ENCODE measurements at places on chromosomes 4 and X.

DNA sequence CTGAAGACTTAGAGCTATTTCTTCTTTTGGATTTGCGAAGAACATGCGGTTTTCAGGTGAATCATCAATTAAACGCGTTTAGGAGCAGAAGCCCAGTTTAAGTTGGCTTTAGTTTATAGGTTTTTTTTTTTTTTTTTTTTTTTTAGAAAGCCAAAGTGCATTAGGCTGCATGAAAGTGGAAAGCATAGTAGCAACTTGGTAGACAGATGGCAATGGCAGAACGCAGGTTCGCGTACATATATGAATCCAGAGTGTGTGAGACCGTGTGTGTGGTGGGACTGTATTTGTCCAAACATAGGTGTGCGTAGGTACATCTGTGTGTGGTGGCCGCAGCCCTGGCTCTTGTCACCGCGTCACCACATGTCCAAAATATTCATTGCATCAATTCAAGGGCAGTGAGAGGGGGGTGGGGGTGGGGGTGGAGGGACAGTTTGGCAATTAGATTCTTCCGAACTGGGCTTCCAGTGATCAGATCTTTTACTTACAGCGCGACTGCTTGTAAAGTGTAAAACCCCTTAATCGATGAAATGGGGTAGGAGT lies 901 bp downstream of the JADE1 start:
- peak; percentile 42 for DNase-seq

DNA sequence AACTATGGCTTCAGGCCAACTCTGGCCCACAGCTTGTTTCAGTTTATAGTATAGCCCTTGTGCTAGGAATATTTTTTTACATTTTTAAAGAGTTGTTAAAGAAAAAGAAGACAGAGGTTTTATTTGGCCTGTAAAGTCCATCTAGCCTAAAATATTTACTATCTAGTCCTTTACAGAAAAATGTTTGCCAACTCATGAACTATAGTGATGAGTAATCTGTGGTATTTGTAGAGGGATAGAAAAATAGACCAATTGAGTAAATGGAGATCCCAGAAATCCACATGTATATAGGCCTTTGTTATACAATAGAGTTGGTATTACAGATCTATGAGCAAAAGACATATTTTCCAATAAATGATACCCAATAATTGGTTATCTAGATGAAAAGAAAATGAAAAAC lies 288.7 kb downstream of the PRDM5 start:
- no peak for DNase-seq

GRCh38 chrX:101260435-101260834 lies 30.7 kb downstream of the TAF7L start:
- DNase-seq, result no peak

DNA sequence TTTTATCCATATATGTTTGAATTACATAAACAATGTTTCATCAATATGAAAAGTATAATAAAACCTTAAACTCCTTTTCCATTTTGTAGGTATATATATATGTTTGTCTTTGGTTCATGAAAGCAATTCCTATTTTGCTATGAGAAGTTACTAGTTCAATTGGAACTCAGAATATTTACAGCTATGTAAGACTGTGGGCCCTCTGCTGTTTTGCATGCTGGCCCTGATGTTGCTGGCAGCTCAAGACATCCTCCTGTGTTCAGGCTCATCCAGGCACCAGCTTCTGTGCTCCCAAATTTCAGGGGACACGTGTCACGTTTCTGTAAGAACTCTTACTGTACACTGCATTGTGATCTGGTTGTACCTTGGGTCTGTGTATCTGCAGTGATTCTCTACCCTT lies 38.7 kb upstream of the OTUD4 start:
- no peak for DNase-seq

- DNase-seq, result no peak
These were observed 298.0 kb upstream of the TET2 start for GRCh38 chr4:104848597-104849225.

- no peak for DNase-seq
These were observed 14.1 kb downstream of the TRPC5 start for GRCh38 chrX:112068430-112068829.

DNA sequence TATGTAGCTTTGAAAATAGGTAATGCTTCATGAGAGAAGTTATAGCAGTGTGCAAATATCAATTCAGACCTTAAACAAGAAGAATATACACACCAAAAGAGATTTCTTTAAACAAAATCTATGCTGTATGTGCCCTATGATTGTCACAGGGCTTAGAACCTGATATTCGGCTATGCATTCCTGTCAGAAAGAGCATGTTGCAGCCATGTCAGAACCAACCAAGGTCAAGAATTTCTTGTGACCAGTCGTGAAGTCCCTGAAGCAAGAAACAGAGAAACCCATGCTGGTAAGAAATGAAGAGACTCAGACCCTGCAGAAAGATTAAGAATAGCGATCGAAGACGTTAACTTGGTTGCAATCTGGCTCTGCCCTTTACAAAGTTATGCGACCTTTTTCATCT lies 210.3 kb upstream of the SPIN4 start:
- DNase-seq, result no peak

DNA sequence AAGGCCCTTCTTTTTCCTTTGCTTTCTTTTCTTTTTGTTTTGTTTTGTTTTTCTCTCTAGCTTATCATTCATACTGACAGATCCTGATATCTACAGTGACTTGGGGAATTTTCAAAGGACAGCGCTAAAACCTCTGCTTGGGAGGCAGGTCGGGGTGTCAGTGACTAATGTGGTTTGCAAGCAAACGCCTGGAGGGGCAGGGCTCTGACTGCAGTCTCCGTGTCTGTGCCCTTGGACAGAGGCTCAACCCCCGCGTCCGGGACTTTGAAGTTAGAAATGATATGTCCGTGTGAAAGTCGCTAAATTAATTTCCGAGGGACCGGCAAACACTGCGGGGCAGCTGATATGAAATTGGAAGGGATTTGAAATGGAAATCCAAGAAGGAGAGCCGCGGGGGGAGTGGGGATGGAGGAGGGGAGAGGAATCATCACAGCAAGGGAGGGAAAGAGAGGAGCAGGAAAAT lies 312.4 kb downstream of the DHRSX start:
- DNase-seq, result no peak

DNA sequence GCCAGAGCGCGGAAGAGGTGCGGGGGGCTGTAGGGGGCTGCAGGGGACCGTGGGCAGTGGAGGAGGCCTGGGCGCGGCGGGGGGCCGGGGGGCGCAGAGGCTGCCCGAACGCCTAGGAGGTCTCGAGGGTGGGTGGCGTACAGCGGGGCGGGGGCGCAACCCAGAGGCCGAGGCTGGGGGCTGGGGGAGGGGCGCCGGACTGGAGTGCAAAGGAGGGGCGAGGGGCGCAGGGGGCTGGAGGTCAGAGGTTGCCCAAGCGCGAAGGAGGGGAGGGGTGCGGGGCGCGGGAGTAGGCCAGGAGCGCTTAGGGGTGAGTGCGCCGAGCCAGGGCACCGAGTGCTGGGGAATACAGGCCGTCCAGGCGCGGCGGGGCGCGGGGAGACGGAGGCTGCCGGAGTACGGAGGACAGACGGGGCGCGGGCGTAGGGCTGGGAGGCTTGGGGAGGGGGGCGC lies 255 bp downstream of the GYG2 start:
- DNase-seq, result no peak

DNA sequence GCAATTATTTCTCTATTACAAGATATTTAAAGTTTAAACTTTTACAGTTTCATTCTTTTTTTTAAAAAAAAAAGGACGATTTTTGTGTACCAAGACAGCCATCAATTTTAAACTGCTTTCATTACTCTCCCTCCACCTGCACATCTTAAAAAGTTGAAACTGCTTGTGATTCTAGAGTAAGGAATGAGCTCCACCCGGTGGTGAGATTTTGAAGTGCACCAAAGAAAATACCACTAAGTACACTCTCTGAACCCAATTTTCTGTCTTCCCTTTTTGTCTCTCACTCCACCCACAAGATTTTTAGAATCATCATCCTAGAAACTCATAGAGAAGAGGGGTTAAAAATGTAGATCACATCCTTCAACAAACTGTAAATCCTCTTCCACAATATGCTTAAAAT lies 91.3 kb upstream of the WDR44 start:
- peak; percentile 40 for DNase-seq

GRCh38 chr4:185915817-185916216 lies 103.8 kb upstream of the SORBS2 start:
- DNase-seq, result no peak

All from GM10248 (cell line).